Choroid plexus epithelial cell (primary cell): ENCODE measurements at places on chromosomes 2 and 18.
A peak's percentile ranks its signal among the peaks of the same experiment; 100 is the strongest.

- no peak for DNase-seq
These were observed 6.8 kb downstream of the EDAR start for GRCh38 chr2:108982259-108982679.

GRCh38 chr2:178700922-178701342, 106.3 kb downstream of the TTN start:
- DNase-seq: peak; percentile 54

GRCh38 chr2:240112914-240113690, 23.0 kb downstream of the COPS9 start:
- peak; percentile 30 for DNase-seq

DNA sequence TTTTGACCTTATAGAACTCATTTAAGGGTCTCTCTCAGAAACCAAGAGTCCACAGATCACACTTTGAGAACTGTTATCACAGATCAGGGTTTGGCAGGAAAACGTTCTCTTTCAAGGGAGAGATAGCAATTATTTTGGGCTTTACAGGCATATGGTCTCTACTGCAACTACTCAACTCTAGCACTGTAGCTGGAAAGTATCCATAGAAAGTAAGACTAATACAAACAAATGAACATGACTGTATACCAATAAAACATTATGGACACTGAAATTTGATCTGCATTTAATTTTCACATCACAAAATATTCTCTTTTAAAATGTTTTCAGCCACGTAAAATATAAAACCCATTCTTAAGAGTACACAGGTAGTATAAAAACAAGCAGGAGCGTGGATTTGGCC, 100.5 kb downstream of the TRIP12 start:
- DNase-seq: no peak

DNA sequence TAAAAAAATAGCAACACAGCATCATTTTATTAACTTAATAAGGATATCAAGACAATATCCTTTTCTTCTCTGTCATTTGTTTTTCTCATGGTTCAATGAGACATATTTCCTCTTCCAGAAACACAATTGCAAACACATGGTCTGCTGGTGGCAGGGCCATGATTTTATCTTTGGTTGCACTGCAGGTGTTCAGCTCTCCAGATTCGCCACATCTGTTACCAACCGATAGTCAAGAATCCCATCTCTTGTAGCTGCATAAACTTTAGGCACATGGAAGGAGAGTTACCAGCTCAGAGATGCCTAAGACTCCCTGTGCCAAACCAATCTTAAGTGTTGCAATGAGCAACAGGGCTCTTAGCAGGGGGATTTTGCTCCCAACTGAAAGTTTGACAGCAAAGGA, 1303.2 kb upstream of the CELF4 start:
- no peak for DNase-seq

DNA sequence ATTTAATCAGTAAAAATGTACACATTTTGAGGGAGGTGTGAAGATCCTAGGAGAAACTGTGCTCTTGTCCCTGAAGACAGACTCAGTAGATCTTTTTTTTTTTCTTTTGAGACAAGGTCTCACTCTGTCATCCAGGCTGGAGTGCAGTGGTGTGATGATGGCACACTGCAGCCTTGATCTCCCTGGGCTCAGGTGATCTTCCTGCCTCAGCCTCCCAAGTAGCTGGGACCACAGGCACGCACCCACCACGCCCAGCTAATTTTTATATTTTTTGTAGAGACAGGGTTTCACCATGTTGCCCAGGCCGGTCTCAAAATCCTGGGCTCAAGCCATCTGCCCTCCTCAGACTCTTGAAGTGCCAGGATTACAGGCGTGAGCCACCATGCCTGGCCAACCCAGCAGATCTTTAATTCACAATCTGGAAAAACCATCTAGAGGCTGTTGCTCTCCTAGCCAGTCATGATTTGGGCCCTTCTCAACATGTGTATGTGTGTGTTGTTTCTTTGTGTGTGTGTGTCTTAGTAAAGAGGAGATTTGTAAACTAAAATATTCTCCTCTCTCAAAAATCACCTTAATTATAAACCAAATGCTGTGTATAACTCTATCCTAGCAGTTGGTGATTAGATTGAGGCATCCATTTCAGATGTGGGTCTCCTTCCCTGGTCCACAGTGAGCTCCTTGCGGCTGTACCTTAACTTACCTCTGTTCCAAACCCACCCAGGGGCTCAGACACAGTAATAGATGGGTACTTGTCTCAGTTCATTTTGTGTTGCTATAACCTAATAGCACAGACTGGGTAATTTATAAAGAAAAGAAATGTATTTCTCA, 3.9 kb upstream of the MYCN start:
- DNase-seq: no peak

DNA sequence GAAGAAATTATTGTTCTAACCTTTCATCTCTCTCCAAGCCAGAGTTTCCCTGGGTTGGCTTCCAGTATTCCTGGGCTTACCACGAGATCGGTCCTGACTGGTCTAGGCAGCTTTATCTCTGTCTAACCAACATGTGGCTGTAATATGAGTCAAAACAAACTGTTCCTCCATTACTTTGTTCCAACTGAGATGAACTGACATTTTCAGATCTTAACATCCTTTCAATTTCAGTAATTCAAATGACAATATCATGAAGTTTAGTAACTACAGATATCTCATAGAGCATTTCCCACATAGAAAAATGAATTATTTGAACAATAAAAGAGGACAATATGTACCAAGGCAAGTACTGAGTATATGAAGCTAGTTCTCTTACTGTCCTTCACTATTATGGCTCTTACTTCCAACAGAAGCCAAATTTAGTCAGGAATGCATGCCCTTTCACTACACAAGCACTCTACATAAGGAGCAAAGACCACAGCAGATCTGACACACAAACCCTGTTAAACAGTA, 15.5 kb downstream of the SLC25A12 start:
- DNase-seq: peak; percentile 96

GRCh38 chr18:62660691-62661090, 54.6 kb upstream of the PHLPP1 start:
- DNase-seq: no peak

GRCh38 chr2:101089419-101089818, 61.8 kb downstream of the TBC1D8 start:
- DNase-seq: no peak

- DNase-seq: no peak
These were observed 121.1 kb upstream of the RMP24 start for GRCh38 chr18:35851286-35851970.

GRCh38 chr18:27772081-27772480, 404.8 kb downstream of the CDH2 start:
- no peak for DNase-seq

DNA sequence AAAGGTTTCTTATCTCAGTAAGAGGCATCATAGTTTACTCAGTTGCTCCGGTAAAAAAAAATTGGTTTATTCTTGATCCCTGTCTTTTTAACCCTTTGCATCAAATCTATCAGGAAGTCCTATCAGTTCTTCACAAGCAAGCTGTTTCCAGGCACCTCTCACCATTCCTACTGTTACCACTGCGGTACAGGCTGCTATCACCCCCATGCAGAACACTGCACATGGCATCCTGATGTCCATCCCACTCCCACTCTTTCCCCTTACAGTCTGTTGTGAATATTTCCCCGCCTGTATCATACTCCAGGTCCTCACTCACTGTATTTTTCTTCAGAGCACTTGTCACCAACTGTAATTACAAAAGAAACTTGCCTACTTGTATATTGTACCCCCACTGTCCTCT, 5.3 kb upstream of the CNRIP1 start:
- DNase-seq: no peak

DNA sequence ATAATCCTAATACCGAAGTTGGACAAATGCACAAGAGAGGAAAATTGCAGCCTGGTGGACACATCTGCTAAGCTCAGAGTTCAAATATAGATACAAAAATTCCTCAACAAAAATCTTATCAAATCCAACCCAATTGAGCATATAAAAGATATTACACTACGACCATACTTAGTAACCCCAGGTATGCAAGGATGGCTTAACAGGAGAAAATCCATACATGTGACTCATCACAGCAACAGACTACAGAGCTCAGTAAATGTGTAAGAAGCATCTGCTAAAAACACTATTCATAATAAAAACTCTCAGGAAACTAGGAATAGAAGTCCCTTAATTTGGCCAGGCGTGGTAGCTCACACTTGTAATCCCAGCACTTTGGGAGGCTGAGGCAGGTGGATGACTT, 28.3 kb downstream of the HS6ST1 start:
- peak; percentile 24 for DNase-seq

DNA sequence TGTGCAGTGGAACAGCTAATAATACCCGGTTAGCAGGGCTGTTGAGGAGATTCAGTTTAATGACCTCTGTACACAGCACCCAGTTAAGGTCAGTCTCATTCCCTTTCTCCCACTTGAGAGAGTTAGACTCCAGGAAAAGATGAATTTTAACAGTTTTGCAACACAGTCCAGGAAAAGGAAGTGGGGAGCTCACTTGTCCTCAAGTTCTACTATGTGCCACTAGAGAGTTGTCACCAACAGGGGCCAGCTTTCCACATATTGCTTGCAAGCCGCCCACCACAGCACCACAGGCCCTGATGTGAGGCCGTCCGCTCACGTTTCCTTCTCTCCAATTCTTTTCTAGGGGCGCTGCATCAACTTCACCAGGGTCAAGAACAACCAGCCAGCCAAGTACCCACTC, 142.1 kb downstream of the GFPT1 start:
- no peak for DNase-seq

DNA sequence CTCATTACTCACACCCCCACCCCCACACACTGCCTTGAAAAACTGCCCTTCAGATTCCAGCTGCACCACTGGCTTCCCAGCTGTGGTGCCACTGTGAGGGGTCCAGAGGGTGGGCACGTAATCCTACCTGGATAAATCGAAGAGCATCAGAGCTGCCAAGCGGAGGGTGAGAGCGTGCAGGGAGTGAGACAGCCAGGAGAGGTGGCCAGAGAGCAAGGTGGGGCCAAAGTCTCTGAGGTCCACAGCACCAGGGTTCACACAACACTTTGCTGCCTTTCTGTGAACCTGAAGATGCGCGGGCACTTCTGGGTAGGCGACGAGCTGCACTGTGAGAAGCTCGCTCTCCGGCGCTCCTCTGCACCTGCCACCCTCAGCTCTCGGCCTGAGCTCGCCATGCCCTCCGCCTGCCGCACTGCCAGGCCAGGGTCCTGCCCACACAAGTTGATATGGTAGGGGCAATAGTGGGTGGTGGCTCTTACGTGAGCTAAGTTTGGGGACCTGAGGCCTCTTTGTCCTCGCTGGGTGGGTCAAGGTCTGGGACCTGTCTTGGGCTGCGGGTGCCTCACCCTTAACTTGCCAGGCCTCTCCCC, 83.9 kb downstream of the MARCO start:
- DNase-seq: no peak

GRCh38 chr2:2769481-2770431, 438.7 kb upstream of the MYT1L start:
- DNase-seq: no peak

DNA sequence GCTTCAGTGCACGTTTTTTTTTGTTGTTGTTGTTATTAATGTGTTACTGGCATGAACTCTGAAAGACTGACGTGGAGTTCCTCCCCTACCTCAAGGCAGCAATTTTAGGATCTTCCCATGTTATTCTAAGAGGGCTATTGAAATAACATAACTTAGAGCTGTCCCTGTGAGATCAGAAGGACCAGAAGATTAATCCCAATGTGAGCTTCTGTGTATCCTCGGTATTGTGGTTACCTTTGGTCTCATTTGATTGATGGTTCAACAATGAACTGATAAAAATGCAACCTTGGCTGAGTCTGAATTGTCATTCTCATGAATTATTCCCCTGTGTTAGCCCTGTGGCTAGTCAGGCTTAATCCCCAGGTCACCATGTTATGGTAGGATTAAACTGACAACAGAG, 394.1 kb downstream of the TRIB2 start:
- DNase-seq: no peak

DNA sequence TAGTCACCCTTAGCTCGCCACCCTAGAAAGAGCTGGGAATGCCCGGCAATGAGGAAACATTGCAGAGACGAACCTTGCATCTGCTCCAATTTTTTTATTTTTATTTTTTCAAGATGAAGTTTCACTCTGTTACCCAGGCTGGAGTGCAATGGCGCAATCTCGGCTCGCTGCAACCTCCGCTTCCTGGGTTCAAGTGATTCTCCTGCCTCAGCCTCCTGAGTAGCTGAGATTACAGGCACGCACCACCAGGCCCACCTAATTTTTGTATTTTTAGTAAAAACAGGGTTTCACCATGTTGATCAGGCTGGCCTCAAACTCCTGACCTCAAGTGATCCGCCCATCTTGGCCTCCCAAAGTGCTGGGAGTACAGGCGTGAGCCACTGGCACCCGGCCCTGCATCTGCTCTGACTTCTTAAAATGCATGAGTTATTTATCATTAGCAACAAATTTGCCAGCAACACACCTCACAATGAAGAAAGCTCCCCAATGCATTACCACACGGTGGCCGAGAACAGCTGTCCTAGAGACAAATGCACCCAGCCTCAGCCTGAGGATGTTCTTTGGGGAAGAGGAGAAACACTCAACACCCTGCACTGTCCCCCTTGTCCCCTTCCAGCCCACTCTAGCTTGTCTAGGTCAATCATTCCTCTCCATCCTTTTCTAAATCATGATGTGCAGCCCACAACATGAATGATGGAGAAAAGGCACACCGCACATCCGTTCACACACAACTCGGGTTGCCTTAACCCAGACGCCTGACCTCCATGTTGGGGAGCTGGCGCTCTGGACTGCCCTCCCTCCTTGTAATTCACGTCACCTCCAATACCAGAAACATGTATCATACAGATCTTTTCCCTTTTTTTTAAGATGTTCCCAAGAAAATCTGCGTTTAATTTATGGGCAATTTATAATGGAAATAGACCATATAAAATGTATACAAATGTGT, 46.9 kb downstream of the TTC32 start:
- DNase-seq: no peak

GRCh38 chr2:236915186-236915585, 170.5 kb upstream of the COPS8 start:
- DNase-seq: no peak

- no peak for DNase-seq
These were observed 20.0 kb downstream of the VAPA start for GRCh38 chr18:9933865-9934264.

- DNase-seq: no peak
These were observed 61.2 kb downstream of the BOD1L2 start for GRCh38 chr18:57208047-57208446.

DNA sequence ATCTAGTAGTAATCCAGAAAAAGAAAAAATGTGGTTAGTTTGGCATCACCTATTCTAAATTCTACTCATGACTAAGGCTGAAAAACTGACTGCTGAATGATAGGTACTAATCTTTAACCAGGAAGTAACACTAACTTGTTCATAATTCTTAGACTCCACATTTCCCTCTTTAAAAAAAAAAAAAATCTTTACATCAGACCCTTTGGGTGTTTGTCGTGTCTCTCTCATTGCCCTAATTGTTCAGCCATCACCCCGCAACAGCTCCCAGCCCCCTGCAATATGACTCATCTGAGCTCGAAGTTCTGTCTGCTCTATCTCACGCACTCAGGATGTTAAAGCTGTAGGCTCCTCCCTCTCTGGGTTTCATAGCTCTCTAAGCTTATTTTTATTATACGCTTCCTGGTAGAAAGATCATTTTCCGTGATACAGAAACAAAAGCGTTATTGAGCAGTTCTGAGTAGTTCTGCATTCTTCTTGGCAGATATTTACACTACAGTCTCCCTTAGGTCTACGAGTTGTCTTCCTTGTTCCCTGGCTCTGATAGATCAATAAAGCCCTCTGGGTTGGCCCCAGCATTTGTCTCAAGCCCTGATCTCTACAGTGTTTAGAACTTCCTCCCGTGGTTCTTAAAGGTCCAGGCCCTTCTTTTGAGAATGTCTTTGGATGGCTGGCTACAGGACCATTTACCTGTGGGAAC, 95.6 kb downstream of the TNFRSF11A start:
- peak; percentile 47 for DNase-seq
